ENCODE measurements at places on chromosomes 6 and 20. TPM values are rescaled to one million over a fixed set of nuclear protein-coding genes. Genes with fewer than 3 reads are reported as not detected.
A peak's percentile ranks its signal among the peaks of the same experiment; 100 is the strongest.

- no peak for DNase-seq
Observed at GRCh38 chr6:3594201-3594600, 137.4 kb upstream of the SLC22A23 start.

DNA sequence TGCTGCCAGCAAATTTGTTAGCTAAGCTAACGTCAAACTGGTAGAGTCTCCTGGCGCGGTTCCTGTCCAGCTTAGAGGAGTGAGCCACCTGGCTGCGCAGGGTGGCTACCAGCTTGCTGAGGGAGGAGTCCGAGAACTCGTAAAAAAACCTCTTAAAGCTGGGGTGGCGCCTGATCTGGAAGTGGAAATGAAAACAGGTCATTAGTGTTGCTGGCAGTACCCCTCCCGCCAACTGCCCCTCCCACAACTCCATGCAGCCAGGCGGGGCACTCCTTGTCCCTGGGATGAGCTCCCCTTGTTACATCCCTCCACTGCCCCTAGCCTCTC is 17.3 kb downstream of the BNIP5 start:
- DNase-seq, result no peak

GRCh38 chr6:168527451-168528210 is 86.6 kb downstream of the SMOC2 start:
- DNase-seq, result peak; percentile 14

The CDC5L gene
- 15.3 TPM for polyA plus RNA-seq

DNA sequence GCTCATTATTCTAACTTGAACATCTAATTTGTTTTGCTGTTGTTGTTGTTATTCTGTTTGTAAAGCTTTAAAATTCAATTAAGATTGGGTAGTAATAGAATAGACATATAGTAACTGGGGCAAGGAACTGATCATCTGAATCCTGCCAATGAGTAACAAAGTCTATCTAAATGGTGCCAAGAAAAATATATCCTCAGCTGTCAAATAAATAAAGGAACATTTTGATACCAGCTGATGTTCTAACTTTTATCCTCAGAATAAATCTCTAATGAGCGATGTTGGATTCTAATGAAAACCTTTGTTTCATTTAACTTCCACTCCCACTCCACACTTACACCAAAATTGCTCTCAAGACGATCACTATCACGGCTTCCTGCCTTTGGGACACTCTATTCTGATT is 210.9 kb downstream of the TINAG start:
- no peak for DNase-seq

DNA sequence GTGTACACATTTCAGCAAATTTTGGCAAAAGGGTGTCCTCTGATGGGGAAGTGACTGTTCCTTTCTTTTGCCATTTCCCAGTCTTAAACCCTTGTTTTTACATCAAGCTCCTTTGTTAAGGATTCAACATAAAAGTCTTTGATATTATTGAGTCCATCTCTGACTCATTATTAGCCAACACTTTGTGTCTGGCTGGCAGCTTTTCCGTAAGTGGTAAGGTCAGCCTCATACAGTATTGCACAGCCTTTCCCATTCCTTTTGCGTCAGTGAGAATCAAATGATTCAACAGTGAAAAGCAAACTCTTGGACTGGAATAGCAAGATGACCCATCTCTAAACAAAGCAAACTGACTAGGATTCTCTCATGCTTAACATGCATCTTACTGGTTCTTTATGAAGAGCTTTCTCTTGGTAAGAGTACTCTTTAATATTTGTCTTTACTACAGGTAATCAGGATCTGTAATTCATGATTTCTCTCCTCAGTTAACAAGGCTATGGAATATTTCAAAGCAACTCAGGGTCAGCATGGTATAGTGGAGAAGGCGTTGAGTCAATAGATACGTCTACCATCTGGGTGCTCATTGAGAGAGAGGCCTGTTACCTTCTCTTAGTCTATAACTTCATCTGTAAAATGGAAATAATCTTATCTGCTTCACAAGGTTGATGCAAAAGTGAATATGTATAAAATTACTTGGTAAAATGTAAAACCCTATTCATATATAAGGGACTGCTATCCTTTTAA is 183.6 kb downstream of the PRL start:
- peak; percentile 99 for DNase-seq

- no peak for DNase-seq
Observed at GRCh38 chr20:15332711-15333160, 995.3 kb upstream of the FLRT3 start.

- DNase-seq, result peak; percentile 26
Observed at GRCh38 chr20:38969708-38970107, 7.6 kb downstream of the DHX35 start.

- no peak for DNase-seq
Observed at GRCh38 chr6:101633081-101633480, 239.6 kb downstream of the GRIK2 start.

The MCCD1 gene
- polyA plus RNA-seq, result not detected

The PLA2G7 gene
- not detected for polyA plus RNA-seq

The ARFGAP1 gene
- polyA plus RNA-seq, result 69.0 TPM

DNA sequence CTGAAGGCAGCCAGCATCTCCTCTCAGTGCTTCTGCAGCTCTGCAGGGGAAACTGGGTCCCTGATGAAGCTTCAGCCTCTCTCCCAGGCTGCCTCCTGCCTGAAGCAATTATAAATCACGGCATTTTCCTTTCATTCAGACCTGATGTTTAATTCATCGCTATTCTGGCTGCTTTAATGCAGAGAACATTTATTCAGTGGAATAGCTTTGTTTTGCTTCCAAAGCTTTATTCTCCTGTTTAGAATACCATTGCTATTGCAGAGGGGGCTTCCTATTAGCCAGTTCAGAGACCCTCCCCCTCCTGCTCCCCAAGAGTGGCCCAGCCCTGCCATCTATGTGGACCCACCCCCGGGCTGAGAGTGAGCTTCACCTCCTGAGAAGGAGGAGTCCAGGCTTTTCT is 255.6 kb downstream of the LRFN2 start:
- no peak for DNase-seq

DNA sequence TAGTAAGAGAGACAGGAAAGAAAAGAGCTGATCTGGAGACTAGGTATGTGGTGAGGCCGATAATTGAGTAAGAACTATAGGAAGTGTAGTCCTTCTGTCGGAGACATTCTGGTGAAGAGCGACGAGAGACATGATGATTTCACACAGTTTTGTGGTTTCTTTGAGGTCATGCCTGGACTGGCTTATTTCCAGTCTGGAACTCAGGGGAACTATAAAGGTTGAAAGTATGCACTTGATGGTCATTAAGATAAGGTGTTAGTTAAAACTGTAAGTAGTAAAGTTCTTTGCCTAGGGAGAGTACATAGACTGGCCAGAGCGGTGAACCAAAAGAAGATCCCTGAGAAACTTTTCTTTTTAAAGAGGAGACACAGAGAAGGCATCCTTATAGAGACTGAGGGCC is 68.8 kb downstream of the RFX6 start:
- DNase-seq, result no peak

- DNase-seq, result no peak
Observed at GRCh38 chr20:38007526-38007925, 25.7 kb downstream of the TTI1 start.

- DNase-seq, result no peak
Observed at GRCh38 chr6:40163924-40164323, 229.7 kb upstream of the MOCS1 start.
